ENCODE measurements at places on chromosomes 2 and 18.

GRCh38 chr2:101360232-101360631 is 27.1 kb downstream of the CREG2 start:
- DNase-seq = no peak

DNA sequence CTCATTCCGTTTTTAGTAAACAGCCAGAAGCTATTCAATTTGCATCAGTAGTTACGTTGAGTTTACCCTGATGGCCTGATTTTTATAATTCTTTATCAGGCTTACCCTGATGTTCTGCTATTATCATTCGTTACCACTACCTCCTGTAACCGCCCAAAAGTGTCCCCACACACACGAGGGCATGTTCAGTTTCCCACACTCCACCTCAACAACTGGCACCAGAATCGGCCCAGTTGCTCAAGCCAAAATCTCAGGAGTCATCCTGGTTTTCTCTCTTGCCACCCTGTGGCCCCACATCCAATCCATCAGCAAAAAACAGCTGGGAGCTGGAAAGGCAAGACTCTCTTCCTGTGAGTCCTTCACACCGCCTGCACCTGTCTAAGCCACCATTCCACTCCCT is 102.9 kb upstream of the RAB6C start:
- DNase-seq = no peak

- DNase-seq = no peak
These were observed 41.5 kb upstream of the MEP1B start for GRCh38 chr18:32148185-32148870.

DNA sequence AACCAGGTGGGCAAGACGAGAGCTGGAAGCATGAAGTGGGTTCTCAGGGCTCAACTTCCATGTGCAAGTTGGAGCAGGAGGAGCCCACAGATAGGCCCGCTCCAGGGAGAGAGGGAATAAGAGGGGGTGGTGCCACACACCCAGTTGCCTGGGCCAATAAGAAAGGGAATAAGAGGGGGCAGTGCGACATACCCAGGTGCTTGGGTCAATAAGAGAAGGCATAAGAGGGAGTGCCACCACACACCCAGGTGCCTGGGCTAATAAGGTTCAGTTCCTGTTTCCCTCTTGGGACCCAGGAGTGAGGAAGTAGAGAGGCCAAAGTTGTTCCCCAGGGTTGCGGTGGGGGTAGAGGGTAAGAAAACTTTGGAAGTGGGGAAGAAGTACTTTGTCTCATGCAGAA is 127.5 kb downstream of the LAMA3 start:
- no peak for DNase-seq

DNA sequence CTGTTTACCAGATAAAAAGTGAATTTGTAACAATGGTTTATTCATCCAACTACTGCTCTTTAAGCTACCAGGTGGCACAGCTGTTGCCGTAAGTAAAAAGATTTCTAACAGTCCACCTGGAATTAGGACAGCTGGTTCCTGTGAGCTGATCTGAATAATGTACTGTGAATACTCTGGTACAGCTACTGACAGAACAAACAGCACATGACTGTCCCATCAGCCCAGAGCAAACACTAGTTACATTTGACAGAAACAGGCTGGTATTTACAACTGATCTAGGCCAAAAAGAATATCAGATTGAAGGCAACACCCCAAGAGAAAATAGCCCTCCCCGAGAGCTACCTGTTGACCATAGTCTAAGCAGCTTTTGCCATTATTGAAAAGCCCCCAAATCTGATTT is 840.4 kb downstream of the CPS1 start:
- no peak for DNase-seq
